ENCODE measurements at places on chromosomes 3 and 15.

- no peak for DNase-seq
Measured at GRCh38 chr3:171775943-171776342, 34.3 kb downstream of the PLD1 start.

- peak; percentile 65 for DNase-seq
Measured at GRCh38 chr3:149808209-149808829, 4.7 kb upstream of the RNF13 start.

- DNase-seq: no peak
Measured at GRCh38 chr3:36011791-36012190, 368.5 kb upstream of the STAC start.

DNA sequence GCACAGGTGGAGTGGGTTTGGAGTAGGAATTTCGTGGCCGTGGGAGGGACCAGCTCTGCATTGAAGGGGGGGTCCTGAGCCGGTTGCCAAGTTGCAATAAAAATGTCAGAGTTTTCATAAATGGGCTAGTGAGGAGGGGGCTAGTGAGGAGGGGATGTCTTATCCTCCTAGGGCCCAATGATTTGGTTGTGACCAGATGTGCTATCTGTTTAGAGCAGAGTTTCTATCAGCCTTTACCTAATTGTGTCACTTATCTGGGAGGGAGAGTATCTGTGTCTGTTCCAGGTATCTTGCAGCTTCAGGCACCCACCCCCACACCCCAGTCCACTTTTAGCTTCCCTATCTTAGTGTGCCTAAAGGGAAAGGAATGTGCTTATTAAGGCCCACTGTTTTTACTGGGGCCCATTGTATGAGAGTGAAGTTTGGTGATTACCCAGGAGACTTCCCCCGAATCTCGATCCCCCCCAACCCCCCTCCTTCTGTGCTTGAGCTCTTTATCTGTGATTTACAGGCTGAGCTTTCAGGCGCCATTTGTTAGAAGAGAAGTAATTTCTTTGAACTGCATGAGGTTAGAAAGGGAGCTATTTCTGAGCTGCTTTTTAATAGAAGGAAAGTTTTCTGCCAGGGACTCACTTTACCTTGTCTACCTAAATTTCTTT, 42.6 kb downstream of the PPCDC start:
- DNase-seq: no peak

DNA sequence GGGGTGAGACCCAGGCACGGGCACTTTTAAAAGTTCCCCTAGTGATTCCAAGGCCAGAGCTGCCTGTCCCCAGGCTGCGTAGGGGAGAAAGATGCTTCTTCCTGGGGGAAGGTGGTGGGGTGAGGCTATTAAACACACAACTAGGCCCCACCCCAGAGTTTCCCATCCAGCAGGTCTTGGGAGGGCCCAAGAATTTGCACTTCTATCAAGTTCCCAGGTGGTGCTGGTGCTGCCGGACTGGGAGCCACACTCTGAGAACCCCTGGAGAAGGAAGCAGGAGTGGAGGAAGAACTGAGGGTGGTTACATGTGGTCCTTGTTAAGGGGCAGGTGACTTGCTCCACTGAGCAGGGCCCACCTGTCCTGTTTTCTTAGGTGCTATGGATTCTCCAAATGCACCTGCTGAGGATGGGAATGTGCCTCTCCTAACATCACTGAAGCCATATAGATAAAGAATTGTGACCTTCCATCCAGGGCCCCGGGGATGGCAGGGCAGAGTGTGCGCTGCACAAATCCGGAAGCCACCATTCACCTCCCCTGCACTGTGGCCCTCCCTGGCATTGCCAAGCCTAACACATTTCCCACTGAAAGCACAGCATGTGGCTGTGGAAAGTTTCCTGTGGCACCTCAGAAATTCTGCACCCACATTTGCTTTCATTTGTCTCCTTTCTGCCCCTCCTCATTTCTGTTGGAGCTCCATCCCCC, 111.5 kb upstream of the MEF2A start:
- DNase-seq: no peak

GRCh38 chr3:12192173-12192572, 33.5 kb upstream of the TIMP4 start:
- no peak for DNase-seq
